ENCODE measurements at places on chromosomes 16 and 17.

GRCh38 chr17:1197781-1198490 lies 18.2 kb upstream of the ABR start:
- DNase-seq: no peak

DNA sequence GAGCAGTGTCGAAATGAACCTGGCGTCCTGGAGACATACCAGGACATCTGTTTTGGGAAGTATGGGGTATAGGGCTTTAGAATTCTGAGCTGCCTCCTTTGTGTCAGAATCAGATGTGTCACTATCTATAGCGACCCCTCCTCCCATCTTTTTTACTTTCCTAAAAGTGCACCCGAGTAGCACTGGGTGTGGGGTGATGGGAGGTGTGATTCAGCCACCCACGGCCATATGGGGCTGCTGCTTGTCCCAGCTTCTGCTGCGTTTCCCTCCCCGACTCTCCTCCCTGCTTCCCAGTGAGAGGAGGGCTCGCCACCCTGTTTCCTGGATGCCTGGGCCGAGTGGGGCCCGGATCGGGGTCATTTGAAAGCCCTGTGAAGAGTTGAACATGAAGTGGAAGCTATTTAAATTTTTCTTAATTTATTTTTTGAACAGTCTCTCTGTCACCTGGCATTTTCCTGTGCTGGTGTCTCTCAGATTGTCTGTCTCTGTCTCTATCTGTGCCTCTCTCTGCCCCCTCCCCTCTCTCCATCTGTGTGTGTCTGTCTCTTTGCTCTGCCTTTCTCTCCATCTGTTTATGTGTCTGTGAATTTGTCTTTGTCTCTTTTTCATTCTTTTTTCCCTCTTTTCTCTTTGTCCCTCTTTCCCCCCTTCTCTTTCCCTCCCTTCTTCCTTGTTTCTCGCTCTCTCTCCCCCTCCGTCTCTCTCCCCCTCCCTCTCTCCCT lies 638.8 kb upstream of the EEF2KMT start:
- DNase-seq: no peak

GRCh38 chr17:28385406-28385805 lies 13.9 kb downstream of the SARM1 start:
- DNase-seq: no peak

GRCh38 chr17:74619077-74619673 lies 4.4 kb downstream of the CD300E start:
- no peak for DNase-seq

- no peak for DNase-seq
Measured at GRCh38 chr16:87201790-87202189, 115.4 kb downstream of the C16orf95 start.

DNA sequence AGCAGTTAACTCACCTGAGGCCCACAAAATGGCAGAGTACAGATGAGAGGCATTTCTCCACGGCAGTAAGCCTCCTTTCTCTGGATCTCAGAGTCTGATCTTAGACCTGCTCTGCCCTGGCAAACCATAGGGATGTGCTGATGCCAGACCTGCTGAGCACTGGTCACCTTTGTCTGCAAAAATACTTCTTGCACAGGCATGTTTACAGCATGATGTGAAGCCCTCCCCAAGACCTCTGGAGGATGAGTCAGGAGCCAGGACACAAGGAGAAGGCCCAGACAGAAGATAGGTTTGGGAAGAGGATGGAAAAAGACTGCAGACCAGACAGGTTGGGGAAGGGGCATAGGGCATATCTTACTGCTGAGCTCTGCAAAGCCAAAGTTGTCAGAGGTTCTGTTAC lies 426.6 kb downstream of the PMP22 start:
- DNase-seq: no peak

GRCh38 chr17:58960068-58960467 lies 146.6 kb downstream of the TRIM37 start:
- no peak for DNase-seq

GRCh38 chr16:28107232-28107631 lies 43.7 kb upstream of the GSG1L start:
- DNase-seq: no peak

DNA sequence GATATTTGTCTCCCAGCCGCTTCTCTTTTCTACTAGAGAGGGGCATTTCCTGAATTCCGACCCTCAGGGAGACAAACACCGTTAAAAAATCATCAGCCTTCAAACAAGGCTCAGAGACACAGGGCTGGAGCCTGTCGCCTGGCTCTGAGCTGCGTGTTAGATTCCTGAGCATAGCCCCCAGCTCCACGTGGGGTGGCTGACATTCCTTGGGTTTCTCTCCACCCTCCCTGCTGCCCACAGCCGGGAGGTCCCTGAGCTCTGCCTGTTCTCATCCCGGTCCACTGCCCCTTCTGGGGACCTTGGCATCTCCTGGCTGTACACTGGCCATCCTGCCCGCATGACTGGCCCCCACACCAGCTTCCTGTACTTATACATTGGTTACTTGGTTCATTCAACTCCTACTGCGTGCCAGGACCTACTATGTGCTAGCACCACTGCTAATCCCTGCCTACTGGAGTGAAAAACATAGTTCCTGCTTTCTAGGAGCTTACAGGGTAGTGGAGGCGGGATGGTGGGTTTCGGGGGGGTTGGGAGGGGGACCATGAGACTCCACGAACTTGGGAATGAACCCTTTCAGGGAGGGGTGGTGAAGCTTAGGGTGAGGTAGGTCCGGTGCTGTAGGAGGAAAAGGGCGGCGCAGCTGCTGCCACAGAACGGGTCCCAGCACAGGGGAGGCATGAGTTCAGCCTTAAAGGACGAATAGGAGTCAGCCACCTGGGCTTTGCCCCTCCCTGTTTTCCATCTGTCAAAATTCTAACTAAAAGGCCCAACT lies 52.1 kb upstream of the TMEM132E start:
- no peak for DNase-seq

DNA sequence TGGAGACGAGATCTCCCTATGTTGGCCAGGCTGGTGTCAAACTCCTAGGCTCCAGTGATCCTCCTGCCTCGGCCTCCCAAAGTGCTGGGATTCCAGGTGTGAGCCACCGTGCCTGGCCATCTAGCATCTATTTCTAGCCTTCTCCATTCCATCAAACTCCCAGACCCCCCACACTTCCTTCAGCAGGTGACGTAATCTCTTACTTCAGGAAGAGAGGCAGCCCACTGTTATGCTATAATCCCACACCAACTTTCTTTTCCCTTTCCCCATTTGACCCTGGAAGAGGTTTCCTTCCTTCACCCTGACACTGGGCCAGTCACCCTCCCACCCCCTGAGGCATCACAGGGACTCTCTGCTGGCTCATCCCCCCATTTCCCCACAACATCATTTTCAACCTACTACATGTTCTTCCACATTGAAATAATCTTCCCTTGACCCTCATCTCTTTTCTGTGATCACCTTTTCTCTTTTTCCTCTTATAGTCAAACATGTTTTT lies 7.6 kb downstream of the ITGA2B start:
- no peak for DNase-seq

DNA sequence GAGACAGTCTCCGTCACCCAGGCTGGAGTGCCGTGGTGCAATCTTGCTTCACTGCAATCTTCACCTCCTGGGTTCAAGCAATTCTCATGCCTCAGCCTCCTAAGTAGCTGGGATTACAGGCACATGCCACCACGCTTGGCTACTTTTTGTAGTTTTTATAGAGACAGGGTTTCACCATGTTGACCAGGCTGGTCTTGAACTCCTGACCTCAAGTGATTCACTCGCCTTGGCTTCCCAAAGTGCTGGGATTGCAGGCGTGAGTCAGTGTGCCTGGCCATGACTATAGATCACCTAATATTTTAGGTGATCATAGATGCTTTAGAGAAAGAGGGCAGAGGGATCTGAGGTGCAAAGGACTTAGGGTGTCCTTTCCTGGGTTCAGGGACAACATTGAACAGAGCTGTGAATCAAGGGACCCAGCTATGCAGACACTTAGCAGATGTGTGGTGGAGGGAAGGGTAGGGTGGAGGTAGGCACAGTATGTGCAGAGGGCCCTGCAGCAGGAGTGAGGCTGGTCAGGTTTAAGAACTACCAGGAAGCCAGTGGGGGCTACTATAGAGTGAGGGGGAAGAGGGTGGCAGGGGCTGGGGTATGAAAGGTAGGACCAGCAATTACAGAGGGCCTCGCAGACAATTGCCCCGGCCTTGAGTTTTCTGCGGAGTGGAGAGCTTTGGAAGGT lies 116.5 kb downstream of the CMIP start:
- DNase-seq: no peak

- no peak for DNase-seq
Measured at GRCh38 chr17:42660692-42661345, 1.7 kb downstream of the TUBG2 start.

- no peak for DNase-seq
Measured at GRCh38 chr16:72372087-72373045, 200.4 kb upstream of the PMFBP1 start.

All from spinal cord (tissue), 10 donors.